Activated naive CD8-positive, alpha-beta T cell treated with anti-CD3 and anti-CD28 coated beads for 36 hours (primary cell): ENCODE measurements at places on chromosomes 4 and X. TPM values are rescaled to one million over a fixed set of nuclear protein-coding genes. Genes with fewer than 3 reads are reported as not detected.

The NONO gene
- 521 TPM for total RNA-seq

The MUC7 gene
- total RNA-seq = not detected

The ASB5 gene
- not detected for total RNA-seq

The GRK4 gene
- 2.6 TPM for total RNA-seq

DNA sequence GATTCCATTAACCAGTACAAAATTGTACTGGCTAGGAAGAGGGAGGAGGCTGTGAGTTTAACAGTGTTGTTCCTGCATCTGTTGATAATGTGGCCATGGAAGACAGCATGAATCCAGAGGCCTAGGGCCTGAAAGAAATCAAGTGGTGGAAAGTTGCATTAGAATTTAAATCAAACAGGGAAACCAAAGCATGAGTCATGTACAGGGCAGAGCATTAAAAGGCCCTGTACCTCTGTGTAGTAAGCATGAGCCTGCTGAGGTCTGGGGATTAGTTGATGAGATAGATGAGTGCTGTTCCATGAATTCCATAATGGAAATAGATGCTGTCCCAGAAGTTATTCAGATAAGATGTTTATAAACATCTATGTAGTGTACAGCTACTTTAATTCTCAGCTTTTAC is 58.3 kb downstream of the MID1IP1 start:
- DNase-seq = no peak

DNA sequence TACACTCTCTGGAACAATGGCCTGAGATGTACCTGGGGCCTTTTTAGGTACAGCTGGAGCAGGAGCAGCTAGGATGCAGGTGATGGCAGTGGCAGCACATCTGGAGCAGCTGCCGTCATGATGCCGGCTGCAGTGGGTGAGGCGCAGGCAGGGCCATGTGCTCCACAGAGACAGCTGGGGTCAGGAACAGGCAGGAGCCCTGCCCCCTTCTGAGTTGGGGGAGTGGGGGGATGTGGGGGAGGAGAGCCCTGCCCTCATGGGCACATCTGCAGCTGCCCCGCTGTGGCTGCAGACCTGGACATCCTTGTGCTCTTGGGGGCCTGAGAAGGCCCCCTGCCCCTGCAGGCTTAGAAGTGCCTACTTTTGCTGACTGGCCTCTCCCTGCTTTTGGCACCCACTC is 352.8 kb upstream of the PABPC5 start:
- DNase-seq = no peak

- no peak for DNase-seq
These were observed 2.3 kb downstream of the RFC1 start for GRCh38 chr4:39363773-39364393.

GRCh38 chr4:169774466-169775445 is 17.0 kb upstream of the HPF1 start:
- DNase-seq = peak; percentile 46

GRCh38 chr4:128452415-128452814 is 164.8 kb upstream of the PGRMC2 start:
- DNase-seq = no peak

GRCh38 chrX:107753187-107753586 is 22.4 kb downstream of the TSC22D3 start:
- DNase-seq = no peak

- DNase-seq = peak; percentile 78
These were observed 306.3 kb downstream of the ANK2 start for GRCh38 chr4:113355550-113356371.

DNA sequence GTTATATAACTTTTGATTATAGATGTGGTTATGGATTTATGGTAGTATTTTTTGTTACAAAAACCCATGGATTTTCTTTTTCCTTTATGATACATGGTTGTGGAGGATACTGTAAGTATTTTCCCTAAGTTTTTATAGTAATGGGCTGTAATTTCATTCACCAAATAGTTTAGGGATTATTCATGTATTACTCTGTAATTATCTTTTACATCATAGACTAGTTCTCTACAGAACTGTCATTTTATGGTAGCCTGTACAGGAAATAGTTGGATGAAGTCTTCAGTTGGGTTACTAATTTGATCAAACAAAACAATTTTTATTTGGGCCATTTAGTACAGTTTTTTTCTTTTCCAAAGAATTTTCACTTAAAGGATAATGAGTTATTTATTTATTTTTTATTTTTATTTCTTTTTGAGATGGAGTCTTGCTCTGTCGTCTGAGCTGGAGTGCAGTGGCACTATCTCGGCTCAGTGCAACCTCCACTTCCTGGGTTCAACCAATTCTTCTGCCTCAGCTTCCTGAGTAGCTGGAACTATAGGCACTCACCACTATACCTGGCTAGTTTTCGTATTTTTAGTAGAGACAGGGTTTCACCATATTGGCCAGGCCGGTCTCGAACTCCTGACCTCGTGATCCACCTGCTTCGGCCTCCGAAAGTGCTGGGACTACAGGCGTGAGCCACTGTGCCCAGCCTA is 42.1 kb downstream of the RBPJ start:
- DNase-seq = no peak

- DNase-seq = no peak
These were observed 138.3 kb downstream of the SH3KBP1 start for GRCh38 chrX:19748896-19749680.
